IMR-90 (cell line): ENCODE measurements at places on chromosomes 2 and 18. TPM values are rescaled to one million over a fixed set of nuclear protein-coding genes. Genes with fewer than 3 reads are reported as not detected.

DNA sequence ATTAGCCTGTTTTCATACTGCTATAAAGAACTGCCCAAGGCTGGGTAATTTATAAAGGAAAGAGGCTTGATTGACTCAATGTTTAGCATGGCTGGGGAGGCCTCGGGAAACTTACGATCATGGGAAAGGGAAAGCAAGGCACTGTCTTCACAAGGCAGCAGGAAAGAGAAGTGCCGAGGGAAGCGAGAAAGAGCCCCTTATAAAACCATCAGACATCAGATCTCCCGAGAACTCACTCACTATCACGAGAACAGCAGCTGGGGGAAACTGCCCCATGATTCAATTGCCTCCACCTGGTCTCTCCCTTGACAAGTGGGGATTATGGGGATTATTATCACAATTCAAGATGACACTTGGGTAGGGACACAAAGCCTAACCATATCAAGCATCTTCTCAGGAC, 23.3 kb downstream of the RHOB start:
- H3K36me3 ChIP-seq = no peaks in the 10 kb centered on the region
- no peak overlapping the region for H3K27ac ChIP-seq
- no peak overlapping the region for H3K4me3 ChIP-seq
- no peak for DNase-seq

GRCh38 chr2:203498161-203498560, 36.9 kb downstream of the RAPH1 start:
- no peaks in the 10 kb centered on the region for H3K27me3 ChIP-seq
- H3K27ac ChIP-seq = no peak overlapping the region
- DNase-seq = peak; percentile 89

DNA sequence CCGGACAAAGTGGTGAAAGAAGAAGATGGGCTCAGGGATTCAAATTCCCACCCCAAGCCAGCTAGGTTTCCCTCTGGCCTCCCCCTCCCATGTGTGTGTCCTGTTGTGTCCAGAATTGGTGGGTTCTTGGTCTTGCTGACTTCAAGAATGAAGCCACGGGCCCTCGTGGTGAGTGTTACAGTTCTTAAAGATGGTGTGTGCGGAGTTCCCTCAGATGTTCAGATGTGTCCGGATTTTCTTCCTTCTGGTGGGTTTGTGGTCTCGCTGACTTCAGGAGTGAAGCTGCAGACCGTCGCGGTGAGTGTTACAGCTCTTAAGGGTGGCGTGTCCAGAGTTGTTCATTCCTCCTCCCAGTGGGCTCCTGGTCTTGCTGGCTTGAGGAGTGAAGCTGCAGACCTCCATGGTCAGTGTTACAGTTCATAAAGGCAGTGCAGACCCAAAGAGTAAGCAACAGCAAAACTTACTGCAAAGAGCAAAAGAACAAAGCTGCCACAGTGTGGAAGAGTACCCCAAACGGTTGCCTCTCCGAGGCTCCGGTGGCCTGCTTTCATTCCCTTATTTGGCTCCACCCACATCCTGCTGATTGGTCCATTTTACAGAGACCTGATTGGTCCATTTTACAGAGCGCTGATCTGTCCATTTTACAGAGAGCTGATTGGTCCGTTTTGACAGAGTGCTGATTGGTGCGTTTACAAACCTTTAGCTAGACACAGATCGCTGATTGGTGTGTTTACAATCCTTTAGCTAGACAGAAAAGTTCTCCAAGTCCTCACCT, 37.7 kb upstream of the KLF11 start:
- no peak for DNase-seq
- H3K27me3 ChIP-seq = no peaks in the 10 kb centered on the region
- H3K27ac ChIP-seq = no peak overlapping the region
- no peaks in the 10 kb centered on the region for H3K36me3 ChIP-seq
- H3K4me3 ChIP-seq = no peak overlapping the region

DNA sequence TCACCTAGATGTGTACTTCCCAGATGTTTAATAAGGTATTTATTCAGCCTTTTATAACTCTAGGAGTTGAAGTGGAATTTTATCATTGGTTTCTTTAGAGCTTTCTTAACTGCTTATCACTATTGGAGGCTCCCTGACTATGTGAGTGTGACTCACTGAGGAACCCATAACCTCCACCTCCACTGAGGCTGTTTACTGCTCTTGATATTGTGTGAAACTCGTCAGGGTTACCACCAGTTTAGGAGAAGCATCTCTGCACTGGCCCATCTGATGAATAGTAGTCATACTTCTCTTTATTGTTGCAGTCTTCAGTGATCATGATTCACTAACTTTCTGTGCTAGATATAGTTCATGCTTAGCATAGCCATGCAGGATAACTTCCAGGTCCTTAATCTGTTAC, 79.6 kb upstream of the UBXN4 start:
- H3K4me3 ChIP-seq = no peak overlapping the region
- H3K4me1 ChIP-seq = peaks cover 5% of the 10 kb centered on the region
- no peaks in the 10 kb centered on the region for H3K27me3 ChIP-seq
- DNase-seq = peak; percentile 55
- no peak overlapping the region for H3K27ac ChIP-seq

GRCh38 chr2:43019536-43020183, 206.7 kb downstream of the ZFP36L2 start:
- no peak overlapping the region for H3K27ac ChIP-seq
- H3K36me3 ChIP-seq = no peaks in the 10 kb centered on the region
- H3K4me3 ChIP-seq = no peak overlapping the region
- no peaks in the 10 kb centered on the region for H3K27me3 ChIP-seq
- peaks cover 11% of the 10 kb centered on the region for H3K4me1 ChIP-seq

GRCh38 chr18:3247240-3248061, at the start of gene MYL12A:
Gene MYL12A (plus strand): TSS chr18:3247801. CDS start chr18:3253248, 5,447 bp downstream.
- peak; percentile 98 for DNase-seq
- H3K4me1 ChIP-seq = peaks cover 6% of the 10 kb centered on the region; the same call in 1 of the 2 replicates
- H3K4me3 ChIP-seq = peak within 1 kb of the TSS; percentile 84
- H3K27me3 ChIP-seq = no peaks in the 10 kb centered on the region
- peaks cover 3% of the 10 kb centered on the region for H3K36me3 ChIP-seq

GRCh38 chr18:62450546-62451410, 72.0 kb upstream of the ZCCHC2 start:
- H3K27me3 ChIP-seq = peaks cover 15% of the 10 kb centered on the region
- H3K4me3 ChIP-seq = no peak overlapping the region
- H3K4me1 ChIP-seq = peaks cover 7% of the 10 kb centered on the region
- peak; percentile 63 for DNase-seq
- no peaks in the 10 kb centered on the region for H3K36me3 ChIP-seq

- H3K36me3 ChIP-seq = peaks cover 20% of the 10 kb centered on the region
- no peaks in the 10 kb centered on the region for H3K27me3 ChIP-seq
- H3K4me1 ChIP-seq = peaks cover 10% of the 10 kb centered on the region
- no peak overlapping the region for H3K27ac ChIP-seq
- no peak for DNase-seq
Measured at GRCh38 chr2:200456567-200456966, 53.3 kb downstream of the KCTD18 start.

GRCh38 chr2:197993363-197993762, 189.0 kb downstream of the PLCL1 start:
- H3K27me3 ChIP-seq = no peaks in the 10 kb centered on the region
- H3K4me3 ChIP-seq = no peak overlapping the region
- no peak for DNase-seq

DNA sequence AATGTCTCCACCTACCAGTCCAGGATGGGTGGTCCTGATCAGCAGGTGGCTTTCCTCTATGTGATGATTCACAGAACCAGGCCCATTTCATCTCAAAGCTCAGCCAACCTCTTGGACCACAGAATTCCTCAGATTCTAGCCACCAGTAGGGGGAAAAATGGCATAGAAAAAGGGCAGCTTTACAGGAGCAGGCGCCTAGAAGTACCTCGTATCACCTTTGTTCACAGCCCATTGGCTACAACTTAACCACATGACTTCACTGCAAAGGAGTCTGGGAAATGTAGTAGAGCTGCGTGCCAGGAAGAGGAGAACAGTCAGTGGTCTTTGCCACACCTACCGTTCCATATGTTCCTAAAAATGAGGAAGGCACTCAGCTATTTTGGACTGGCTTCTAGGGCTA, 62.8 kb upstream of the DTNA start:
- no peaks in the 10 kb centered on the region for H3K36me3 ChIP-seq
- DNase-seq = no peak
- H3K27ac ChIP-seq = no peak overlapping the region
- H3K4me1 ChIP-seq = peaks cover 4% of the 10 kb centered on the region; the same call in 1 of the 2 replicates

DNA sequence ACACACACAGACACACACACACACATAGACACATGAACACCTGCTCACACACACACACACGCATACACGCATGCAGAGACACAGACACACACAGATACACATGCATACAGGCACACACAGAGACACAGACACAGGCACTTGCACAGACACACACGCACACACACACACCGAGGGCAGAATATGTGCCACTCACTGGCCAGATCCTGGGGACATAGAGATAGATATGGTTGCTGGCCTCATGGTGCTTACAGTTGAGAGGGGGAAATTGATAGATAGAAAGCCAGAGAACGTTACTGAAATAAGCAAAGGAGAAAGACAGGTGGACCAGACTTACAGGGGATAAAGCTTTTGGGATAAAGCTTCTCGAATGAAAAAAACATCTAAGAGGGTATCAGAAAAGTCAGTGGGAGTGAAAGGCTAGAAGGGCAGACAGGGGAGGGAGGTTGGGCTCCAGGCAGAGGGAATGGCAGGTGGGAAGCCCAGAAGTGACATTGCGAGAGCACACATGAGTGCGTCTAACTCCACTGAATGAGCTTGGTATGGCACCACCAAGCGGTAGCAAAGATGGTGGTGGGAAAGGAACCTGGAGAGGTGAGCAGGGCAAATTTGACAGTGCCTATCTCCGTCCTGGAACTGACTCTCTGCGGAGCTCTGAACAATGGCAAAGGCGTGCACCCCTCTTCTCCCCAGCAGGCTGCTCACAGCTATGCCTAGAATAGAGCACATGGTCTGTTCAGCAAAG, 390.1 kb upstream of the TRIB2 start:
- no peak overlapping the region for H3K4me3 ChIP-seq
- H3K27ac ChIP-seq = no peak overlapping the region
- no peaks in the 10 kb centered on the region for H3K27me3 ChIP-seq
- DNase-seq = no peak
- peaks cover 5% of the 10 kb centered on the region; the same call in 1 of the 2 replicates for H3K4me1 ChIP-seq
- H3K36me3 ChIP-seq = no peaks in the 10 kb centered on the region

GRCh38 chr2:151410485-151410834, 758 bp downstream of the RIF1 start:
- no peaks in the 10 kb centered on the region for H3K27me3 ChIP-seq
- peak overlapping the region; percentile 91 for H3K27ac ChIP-seq
- peak overlapping the region; percentile 87 for H3K4me3 ChIP-seq
- no peaks in the 10 kb centered on the region for H3K4me1 ChIP-seq

GRCh38 chr2:80057956-80058355, 246.6 kb downstream of the LRRTM1 start:
- H3K27ac ChIP-seq = no peak overlapping the region
- H3K4me1 ChIP-seq = peaks cover 5% of the 10 kb centered on the region
- no peak overlapping the region for H3K4me3 ChIP-seq
- no peaks in the 10 kb centered on the region for H3K27me3 ChIP-seq
- H3K36me3 ChIP-seq = no peaks in the 10 kb centered on the region

DNA sequence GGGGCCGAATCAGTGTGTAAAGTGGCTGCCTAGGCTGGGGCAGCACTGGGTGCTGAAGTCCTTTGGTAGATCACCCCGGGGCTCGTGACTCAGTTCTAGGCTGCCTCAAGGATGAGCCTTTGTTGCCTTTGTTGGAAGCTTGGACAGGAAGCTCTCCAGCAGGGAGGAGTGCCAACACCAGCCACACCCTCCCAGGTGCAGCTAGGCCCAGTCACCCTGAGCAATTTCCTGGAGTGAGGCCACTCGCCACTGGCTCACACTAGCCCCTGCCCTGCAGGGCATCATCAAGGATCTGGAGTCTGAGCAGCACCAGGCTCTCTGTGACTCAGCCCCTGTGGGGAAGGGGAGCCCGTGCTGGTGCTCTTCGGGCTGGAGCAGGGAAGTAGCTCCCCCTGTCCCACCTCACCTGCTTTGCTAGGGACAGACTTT, 6.7 kb upstream of the SDC1 start:
- DNase-seq = peak; percentile 76
- H3K27ac ChIP-seq = no peak overlapping the region
- no peaks in the 10 kb centered on the region for H3K27me3 ChIP-seq

GRCh38 chr2:139963863-139964355, 1183.7 kb upstream of the NXPH2 start:
- no peak overlapping the region for H3K4me3 ChIP-seq
- H3K27me3 ChIP-seq = no peaks in the 10 kb centered on the region
- no peak overlapping the region for H3K27ac ChIP-seq
- no peaks in the 10 kb centered on the region for H3K36me3 ChIP-seq

DNA sequence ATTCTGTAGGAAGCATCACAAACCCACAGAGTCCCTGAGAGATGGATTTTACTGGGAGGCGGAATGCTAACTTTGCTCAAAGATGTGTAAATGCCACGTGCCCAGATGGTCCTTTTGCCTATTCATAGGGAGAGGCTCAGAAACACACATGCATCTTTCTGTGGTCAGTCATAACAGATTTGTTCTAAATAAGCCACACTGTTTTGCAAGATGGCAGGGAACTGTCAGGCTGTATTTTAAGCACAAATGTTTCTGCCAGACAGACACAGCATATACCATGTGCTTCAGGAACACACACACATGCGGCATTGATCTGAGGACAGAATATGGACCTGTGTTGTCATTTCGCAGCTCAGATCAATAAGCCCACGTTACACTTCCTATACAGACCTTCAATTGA, 312.0 kb downstream of the GPD2 start:
- no peak for DNase-seq
- H3K27ac ChIP-seq = no peak overlapping the region

- peak; percentile 24 for DNase-seq
- no peaks in the 10 kb centered on the region for H3K4me1 ChIP-seq
- no peaks in the 10 kb centered on the region for H3K36me3 ChIP-seq
- H3K4me3 ChIP-seq = no peak overlapping the region
- H3K27ac ChIP-seq = no peak overlapping the region
- H3K27me3 ChIP-seq = no peaks in the 10 kb centered on the region
Measured at GRCh38 chr2:210586381-210586780, 30.0 kb downstream of the CPS1 start.

DNA sequence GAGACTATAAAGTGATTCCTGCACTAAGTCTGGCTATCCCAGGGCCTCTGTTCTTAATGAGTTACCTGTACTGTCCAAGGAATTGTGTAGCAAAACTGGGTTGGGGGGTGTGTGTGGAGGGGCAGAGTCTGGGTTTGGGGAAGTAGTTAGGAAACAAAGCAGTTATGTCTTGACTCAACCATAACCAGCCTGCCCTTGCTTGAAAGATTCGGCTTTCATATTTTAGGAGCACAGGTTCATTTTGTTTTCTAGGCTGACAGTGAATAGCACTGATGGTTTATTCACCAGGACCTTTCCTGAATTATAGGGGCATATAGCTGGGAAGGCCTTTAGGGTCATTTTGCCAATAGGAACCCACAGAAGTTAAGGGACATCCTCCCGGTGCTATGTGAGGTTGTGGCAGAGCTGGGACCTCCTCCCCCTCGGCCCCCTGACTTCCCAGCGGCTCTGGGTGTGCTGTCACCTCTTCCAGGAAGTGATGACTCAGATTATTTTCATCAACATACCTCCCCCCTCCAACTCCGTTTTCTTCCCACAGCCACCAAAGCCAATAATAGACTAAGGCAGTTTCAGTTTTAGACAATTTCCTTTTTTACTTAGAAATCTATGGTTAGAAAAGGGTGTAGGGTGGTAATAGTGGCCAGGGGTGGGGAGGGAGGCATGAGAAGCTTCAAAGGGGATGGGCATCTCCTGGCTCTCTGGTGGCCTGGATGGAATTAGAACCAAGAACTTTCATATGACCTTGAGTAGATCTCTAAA, 44.8 kb downstream of the SETBP1 start:
- H3K27ac ChIP-seq = no peak overlapping the region
- H3K4me1 ChIP-seq = peaks cover 4% of the 10 kb centered on the region
- no peaks in the 10 kb centered on the region; the same call in 1 of the 2 replicates for H3K27me3 ChIP-seq
- no peak overlapping the region for H3K4me3 ChIP-seq
- peak; percentile 43 for DNase-seq
- no peaks in the 10 kb centered on the region for H3K36me3 ChIP-seq

The TLX2 gene
- not detected in 2 replicates for total RNA-seq

The POTEC gene
- not detected in 2 replicates for total RNA-seq

The FRZB gene
- total RNA-seq = 0.18 and 0.28 TPM in 2 replicates

The DNMT3A gene
- total RNA-seq = 6.1 and 9.7 TPM in 2 replicates
